ENCODE measurements at places on chromosomes 3 and 15. TPM values are rescaled to one million over a fixed set of nuclear protein-coding genes. Genes with fewer than 3 reads are reported as not detected.

The RPP25 gene
- polyA plus RNA-seq: 3.1 TPM

The DNAH12 gene
- polyA plus RNA-seq: 3.0 TPM

GRCh38 chr15:74295800-74296199 is 59.7 kb downstream of the CCDC33 start:
- no peak for DNase-seq

The ZDHHC19 gene
- polyA plus RNA-seq: not detected

The CIDEC gene
- polyA plus RNA-seq: not detected

DNA sequence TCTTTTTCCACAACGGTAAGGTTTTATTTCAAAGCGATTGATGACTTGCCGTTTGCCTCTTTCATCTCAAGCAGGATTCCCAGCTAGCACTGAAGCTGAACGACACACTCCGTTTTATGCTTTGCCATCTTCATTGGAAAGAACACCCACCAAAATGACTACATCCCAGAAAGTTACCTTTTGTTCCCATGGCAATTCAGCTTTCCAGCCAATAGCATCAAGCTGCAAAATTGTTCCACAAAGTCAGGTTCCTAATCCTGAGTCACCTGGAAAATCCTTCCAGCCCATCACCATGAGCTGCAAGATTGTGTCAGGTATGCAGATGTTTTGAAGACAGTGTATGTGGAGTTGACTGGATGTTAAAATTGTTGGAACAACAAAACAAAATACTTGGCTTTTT is 56.5 kb downstream of the YEATS2 start:
- no peak for DNase-seq
